GM23338 (cell line): ENCODE measurements at places on chromosomes 3 and 15.

GRCh38 chr15:40163657-40164416, 3.0 kb downstream of the BUB1B start:
- no peak for DNase-seq

- no peak for DNase-seq
These were observed 2.7 kb downstream of the LIPH start for GRCh38 chr3:185549651-185550111.

- DNase-seq: no peak
These were observed 42.2 kb downstream of the FOXP1 start for GRCh38 chr3:71541313-71541712.

GRCh38 chr15:77402740-77403379, 17.0 kb downstream of the PEAK1 start:
- no peak for DNase-seq

DNA sequence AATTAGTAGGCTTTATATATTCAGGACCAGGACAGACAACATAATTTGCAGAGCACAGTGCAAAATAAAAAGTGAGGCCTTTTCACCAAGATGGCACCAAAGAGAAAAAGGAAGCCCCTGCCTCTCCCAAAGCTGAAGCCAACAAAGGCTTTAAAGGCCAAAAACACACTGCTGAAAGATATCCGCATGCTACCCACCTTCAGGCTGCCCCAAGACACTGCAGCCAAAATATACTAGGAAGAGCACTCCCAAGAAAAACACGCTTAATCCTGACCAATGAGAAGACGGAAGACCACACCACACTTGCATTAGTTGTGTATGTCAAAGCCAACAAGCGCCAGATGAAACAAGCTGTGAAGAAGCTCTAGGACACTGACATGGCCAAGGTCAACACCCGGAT, 38.0 kb downstream of the PIK3CB start:
- DNase-seq: peak; percentile 36

- DNase-seq: peak; percentile 93
These were observed 25.3 kb downstream of the EXOG start for GRCh38 chr3:38521391-38521987.

DNA sequence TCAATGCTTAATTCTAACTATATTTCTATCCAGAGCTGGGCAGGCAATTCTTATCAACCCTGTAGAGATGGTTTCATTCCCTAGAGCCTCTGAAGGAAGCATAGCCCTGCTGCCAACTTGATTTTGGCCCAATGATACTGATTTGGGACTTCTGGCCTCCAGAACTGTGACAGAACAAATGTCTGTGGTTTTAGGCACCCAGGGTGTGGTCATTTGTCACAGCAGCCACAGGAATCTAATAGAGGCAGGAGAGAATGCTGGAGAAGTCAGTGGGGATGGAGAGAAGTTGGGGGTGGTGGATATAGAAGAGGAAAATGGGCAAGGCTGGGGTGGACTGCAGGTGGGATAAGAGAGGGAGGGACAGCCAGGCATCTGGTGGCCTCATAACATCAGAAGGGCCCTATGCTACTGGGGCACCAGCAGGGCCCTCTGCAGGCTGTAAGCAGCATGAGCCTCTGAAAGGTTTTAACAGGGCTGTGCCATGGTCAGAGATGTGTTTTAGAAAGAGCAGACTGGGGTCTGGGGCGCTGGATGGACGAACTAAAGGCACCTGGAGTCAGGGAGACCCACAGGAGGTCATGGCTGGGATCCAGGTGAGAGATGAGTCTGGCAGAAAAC, 19.8 kb downstream of the MRPS11 start:
- peak; percentile 45 for DNase-seq

GRCh38 chr15:38864122-38864521, 299.5 kb upstream of the RASGRP1 start:
- no peak for DNase-seq
